Thoracic aorta (tissue), 2 donors: ENCODE measurements at places on chromosomes 7 and 10. TPM values are rescaled to one million over a fixed set of nuclear protein-coding genes. Genes with fewer than 3 reads are reported as not detected.

GRCh38 chr10:90857635-90858460 is at the start of gene HTR7:
HTR7 (minus strand) TSS chr10:90858039; CDS start chr10:90857671, 368 bp downstream.
- DNase-seq, result no peak

DNA sequence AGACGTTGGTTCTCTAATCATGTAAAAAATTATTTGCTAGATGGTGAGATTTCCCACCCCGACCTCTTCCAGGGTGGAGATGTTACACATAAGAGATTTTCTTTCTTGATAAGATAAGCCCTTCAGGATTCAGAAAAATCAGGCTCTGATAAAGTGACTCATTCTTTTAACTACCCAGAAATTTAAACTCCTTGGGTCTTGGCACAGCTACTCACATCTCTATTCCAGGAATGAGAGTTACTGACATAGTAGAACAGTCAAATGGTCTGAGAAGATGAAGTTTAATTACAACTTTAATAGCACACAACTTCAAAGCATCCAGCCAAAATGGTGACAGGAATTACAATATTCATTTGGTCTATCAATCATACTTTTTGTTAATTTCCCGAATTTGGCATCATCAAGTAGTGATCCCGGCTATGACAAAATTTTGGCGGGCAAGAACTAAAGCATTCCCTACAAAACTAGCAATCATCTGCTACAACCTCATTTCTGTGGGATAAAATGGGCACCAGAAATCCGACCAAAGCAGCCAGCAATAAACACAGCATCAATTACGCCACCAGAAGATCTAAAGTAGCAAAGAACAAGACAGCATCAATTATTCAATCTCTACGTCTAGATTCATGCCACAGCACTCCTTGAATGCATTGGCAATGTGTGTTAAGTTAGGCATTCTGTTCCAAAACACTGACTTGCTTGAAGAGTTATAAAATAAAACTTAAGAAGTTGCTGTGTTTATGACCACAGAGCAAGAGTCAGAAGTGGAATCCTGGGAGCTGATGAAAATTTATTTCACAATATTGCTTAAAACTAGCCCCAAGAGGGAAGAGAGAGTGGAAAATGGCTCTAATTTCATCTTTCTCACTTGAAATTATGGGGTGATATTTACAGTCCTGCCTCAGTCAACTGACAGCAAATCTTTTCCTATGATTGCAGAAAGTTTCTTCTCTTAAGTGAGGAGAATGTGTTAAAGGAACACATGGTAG is 565.7 kb upstream of the ANKRD30A start:
- no peak for DNase-seq

TLX1 gene
- not detected for total RNA-seq

- DNase-seq, result no peak
These were observed 232.7 kb downstream of the NSUN6 start for GRCh38 chr10:18418541-18419215.

HSPB1 gene
- 1,835 TPM for total RNA-seq

DNA sequence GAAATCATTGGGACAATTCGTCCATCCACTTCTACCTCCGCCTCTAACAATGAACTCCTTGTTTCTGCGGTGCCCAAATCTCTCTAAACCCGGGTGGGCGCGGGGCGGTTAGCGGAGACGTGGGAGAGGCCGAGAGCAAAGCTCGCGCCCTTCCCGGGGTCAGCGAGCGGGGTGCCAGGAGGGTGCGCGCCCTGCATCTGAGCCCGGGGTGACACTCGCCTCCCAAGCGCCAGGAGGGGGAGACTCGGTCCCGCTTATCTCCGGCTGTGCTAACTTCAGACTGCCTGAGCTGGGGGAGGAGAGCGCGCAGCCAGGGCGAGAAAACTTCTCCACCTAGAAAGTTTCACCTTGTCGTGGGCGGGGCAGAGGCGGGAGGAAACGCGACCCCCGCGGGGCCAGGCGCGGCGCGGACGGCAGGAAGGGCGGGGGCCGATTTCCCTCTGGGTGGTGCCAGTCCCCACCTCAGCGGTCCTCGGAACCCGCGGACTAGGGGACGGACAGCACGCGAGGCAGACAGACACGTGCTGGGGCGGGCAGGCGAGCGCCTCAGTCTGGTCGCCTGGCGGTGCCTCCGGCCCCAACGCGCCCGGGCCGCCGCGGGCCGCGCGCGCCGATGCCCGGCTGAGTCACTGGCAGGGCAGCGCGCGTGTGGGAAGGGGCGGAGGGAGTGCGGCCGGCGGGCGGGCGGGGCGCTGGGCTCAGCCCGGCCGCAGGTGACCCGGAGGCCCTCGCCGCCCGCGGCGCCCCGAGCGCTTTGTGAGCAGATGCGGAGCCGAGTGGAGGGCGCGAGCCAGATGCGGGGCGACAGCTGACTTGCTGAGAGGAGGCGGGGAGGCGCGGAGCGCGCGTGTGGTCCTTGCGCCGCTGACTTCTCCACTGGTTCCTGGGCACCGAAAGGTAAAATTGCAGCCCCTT is at the start of gene MET:
TSS of gene MET (plus strand) at position 516 of the 915 bp plus-strand sequence. CDS start 26,889 bp downstream, outside the sequence.
- peak; percentile 9 for DNase-seq

CPN1 gene
- not detected for total RNA-seq

GRCh38 chr10:10156917-10157600 is 860.6 kb upstream of the CELF2 start:
- DNase-seq, result no peak

GRCh38 chr10:36802490-36803153 is 322.8 kb upstream of the ANKRD30A start:
- DNase-seq, result no peak

LRRTM3 gene
- 0.14 TPM for total RNA-seq

GATAD1 gene
- total RNA-seq, result 44.0 TPM

TMEM236 gene
- total RNA-seq, result 1.1 TPM

DNA sequence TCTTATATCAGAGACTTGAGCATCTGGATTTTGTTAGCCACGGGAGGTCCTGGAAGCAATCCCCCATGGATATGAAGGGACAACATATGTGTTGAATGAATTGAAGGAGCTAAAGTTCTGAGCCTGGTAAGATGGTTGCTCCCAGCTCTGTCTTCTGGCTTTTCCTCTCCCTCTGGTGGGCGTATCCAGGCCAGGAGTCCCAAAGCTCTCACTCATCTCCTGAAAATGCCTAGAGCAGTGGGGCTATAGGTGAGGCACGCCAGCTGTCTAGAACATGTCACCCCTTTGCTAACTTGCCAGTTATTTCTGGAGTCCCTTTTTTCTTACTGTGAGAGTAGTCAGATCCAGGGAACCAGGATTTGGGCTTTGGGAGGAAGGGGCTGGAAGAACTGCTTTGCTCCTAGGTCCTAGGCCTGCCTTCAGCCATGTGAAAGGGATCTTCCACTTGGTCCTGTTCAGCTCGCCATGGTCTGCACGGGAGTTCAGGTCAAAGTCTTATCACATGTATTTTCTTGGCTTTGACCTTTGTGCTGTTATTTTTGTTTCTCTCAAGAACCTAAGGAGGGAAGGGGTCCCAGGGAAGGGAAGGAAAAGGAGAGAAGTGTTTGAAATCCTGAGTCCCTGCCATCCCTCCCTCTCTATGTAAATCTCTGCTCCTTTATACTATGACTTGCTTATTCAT is 73.6 kb downstream of the MINPP1 start:
- no peak for DNase-seq

IQUB gene
- 1.4 TPM for total RNA-seq

- no peak for DNase-seq
These were observed 113.7 kb downstream of the CDK14 start for GRCh38 chr7:90709501-90710465.

- DNase-seq, result no peak
These were observed 12.0 kb upstream of the RHOBTB1 start for GRCh38 chr10:60955957-60956425.

GRCh38 chr7:40977533-40977932 is 725.4 kb downstream of the INHBA start:
- no peak for DNase-seq

- no peak for DNase-seq
These were observed 17.2 kb downstream of the VSTM2A start for GRCh38 chr7:54559401-54559800.

DNA sequence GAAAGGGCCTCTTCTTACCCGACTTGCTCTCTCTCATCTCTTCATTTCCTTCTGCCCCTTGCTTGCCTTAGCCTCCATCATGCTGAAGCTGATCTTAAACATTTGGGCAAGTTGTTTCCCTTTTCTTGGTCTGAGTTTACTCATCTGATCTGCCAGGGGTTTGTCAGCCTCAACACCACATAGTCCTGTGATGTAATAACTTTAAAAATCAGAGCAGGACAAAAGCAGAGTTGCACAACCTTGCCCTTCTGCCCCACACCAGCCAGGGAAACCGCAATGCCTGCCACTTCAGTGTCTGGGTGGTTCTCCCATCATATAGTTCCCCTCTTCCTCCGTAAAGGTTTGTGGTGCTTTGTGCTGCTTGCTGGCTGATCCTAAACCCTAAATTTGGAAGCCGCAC is 9.9 kb upstream of the LIPM start:
- no peak for DNase-seq

IFIT2 gene
- total RNA-seq, result 17.1 TPM

ZNF722 gene
- total RNA-seq, result not detected

DNA sequence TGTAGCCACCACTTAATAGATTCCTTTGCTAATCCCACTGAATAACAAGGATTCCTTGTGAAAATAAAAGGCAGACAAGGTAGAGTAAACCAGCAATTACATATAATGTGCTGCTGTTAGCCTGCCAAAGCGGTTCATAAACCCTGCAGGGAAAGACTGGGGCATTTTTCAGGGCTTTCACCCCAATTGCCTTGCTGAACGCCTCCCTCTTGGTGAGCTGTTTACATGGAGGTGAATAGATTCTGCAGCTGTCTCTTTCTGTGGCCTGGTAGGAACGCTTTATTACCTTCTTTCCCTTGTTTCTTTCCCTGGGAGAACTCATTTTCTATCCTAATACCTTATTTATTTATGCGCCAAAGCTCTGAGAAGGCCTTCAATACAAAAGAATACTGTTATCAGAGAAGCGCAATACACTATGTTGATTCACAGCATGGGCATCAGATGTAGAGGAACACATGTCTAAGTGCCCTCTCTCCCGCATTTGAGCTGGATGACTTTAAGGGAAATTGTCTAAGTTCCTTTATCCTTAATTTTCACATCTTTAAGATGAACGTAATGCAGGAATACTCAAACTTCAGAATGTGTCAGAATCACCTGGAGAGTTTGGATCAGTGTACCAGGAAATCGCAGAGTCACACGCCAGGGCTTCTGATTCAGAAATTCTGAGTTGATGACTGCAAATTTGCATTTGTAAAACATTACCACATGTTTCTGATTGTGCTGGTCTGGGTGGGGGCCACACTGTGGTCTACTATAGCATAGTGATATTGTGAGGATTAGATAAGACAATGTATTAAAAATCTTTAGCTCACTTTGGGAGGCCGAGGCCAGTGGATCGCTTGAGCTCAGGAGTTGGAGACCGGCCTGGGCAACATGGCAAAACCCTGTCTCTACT is 1203.8 kb downstream of the SORCS3 start:
- no peak for DNase-seq

- DNase-seq, result no peak
These were observed 2.4 kb downstream of the KCNH2 start for GRCh38 chr7:150975536-150976319.

MSS51 gene
- total RNA-seq, result 3.5 TPM

- no peak for DNase-seq
These were observed 209.9 kb downstream of the SEMA3E start for GRCh38 chr7:83439026-83439425.

DNA sequence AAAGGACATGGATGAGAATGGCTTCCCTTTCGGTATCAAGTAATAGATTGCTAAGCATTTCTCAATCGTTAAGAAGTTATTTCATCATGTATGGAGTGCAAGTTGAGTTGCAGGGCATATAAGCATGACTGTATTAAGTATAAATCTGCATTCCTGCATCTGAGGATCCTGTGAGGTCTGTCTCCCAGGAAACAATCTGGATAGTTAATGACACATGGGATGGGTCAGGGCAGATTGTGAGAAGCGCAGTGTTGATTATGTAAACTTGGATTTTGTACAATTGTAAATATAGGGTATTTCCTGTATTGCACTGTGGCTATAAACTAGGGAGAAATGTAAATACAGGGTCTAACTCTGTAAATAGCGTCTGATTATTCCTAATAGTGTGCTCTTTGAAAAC is 102.6 kb downstream of the PLXDC2 start:
- no peak for DNase-seq

GRCh38 chr10:98664329-98665042 is 217.8 kb upstream of the HPS1 start:
- no peak for DNase-seq

DNA sequence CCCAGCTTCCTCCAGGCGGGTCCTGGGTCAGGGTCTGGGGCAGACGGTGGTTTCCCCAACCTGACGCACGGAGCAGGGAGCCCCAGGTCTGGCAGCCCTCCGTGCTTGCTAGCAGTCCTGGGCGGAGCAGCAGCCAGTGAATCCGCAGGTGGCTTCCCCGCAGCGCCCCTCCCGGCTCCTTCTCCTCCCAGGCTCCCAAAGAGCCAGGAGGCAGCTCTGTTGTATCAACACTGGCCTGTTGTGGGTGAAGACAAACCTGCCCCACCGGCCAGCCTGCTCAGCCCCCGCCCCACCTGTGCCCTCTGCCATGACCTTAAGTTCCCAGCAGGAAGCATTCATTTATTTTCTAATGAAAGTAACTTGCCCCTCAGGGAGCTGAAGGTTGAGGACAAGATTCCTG is 24.0 kb upstream of the TMEM213 start:
- no peak for DNase-seq

JCAD gene
- 46.3 TPM for total RNA-seq
